ENCODE measurements at places on chromosomes 5 and 9.
A peak's percentile ranks its signal among the peaks of the same experiment; 100 is the strongest.

DNA sequence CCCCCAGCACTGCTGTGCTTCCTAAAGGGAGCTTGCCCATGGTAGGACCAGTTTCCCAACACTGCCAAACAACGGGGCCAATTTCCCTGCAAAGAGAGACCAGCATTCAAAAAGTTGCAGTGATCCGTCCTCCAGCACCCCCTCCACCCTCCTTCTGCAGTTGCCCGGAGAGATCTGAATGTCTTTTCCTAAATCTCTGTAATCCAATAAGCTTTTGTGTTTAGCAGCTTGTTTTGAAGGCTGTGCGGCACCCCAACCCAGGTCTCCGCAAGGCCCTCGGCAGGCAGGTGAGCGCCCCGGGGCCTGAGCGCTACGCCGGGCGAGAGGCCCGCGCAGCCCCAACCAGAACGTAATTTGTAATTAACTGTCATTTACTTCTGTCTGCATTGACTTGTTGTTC is 366.9 kb upstream of the IRX2 start:
- DNase-seq, result no peak

DNA sequence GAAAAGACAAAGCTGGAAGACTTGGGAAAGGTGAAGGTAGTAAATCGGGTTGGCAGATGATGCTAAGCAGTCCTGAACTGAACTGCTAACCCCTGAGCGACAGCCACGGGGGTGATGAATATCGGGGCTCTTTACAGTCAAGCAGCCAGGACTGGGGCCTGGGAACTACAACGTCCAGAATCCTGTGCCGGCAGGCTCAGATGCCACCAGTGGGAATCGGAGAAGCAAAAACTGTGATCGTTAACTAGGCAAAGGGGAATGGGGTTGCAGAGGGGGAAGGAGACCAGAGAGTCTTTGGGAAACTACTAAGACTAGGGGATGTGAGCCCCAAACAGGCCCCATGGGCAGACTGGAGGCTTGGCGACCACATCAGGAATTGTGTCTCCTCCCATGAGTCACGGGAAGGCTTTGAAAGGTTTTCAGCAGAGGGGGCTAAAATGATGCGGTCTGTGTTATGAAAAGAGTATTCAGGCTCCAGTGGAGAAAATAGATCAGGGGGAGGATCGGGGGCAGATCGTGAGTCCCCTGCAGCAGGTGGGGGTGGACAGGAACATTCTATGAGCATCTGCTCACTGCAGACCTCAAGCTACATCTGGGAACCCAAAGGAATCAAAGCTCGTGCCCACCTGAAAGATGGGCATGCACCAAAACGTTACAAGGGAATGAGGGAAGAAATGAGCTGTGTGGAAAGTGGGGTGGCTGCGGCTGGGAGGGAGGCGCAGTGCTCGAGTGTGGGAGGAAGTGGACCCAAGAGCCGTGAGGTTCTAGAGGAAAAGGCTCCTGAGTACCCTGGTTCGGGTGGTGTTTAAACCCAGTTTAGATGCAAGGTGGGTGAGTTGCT is 53.8 kb downstream of the HRH2 start:
- no peak for DNase-seq

DNA sequence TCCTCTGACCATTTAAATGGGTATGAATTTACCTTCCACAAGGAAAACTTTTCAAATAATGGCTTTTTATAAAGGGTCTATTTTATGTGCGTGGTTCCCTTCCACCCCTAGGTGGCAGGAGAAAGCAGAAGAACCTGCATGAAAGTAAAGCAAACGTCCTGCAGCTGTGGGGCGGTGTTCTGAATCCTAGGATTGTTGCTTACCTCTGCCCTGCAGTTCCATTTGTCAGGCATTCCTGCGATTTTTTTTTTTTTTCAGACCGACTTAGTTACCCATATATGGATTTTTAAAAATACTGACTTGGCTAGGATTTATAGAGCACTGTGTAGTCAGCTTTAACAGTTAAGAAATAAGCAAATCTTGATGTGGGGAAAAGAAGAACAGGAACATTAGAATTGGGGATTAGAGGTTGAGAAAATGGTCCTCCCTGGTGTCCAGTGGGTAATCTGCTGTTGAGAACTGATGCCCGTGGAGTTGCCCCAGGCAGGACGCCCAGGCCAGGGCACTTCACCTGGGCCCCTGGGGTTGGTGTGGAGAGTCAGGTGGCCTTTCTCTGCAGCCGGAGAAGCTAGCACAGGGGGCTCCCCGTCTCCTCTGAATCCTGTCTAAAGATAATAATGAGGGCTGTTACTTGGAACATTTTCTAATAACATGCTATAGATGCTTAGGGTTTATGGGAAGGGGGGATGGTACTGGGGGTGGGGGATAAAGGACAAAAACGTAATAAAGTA is 30.4 kb upstream of the LTC4S start:
- peak; percentile 17 for DNase-seq

DNA sequence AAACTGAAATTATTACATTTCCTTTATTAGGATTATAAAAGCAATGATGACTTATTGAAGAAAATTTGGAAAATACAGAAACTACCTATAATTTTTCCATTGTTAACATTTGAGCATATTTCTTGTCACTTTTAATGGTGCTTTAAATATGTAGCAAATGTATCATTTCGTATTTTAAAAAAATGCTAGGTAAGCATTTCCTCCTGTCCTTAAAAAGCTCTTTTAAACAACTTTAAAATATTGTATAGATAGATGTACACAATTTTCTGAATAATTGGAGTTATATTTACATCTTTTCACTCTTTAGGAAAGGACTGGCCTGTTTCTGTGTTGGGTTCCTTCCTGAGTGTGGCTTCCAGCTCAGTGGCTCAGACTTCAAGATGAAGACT is 15.6 kb downstream of the TENT4A start:
- DNase-seq, result no peak

- no peak for DNase-seq
Measured at GRCh38 chr5:168238463-168238862, 53.0 kb upstream of the WWC1 start.

DNA sequence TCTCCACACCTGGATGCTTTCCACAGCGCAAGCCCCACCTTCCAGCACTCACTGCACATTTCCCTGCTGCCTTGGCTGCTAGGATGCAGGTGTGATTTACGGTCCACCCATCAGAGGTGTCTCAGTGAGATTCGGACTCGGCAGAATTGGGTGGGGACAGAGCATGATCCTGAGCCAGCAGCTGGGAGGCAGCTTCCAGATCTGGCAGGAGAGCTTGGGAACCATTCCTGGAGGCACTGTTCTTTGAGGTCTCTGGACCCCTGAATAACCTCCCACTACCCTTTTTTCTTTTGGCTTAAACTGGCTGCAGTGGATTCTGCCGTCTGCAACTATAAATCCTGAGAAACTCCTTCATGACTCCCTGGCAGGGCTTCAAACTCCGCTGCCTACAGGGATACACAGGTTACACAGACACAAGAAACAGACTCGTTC is 99.6 kb upstream of the PHYKPL start:
- DNase-seq, result no peak

GRCh38 chr5:145350513-145350912 is 484.6 kb downstream of the PRELID2 start:
- no peak for DNase-seq

GRCh38 chr5:1564824-1565736 is 41.3 kb upstream of the LPCAT1 start:
- DNase-seq, result no peak

- DNase-seq, result no peak
Measured at GRCh38 chr9:136700304-136700703, 12.1 kb upstream of the DIPK1B start.

GRCh38 chr9:88521308-88521707 is 13.7 kb upstream of the NXNL2 start:
- no peak for DNase-seq

GRCh38 chr5:169706071-169706470 is 69.0 kb downstream of the DOCK2 start:
- DNase-seq, result no peak

Measured in stimulated activated CD8-positive, alpha-beta memory T cell treated with anti-CD3 and anti-CD28 coated beads, Interleukin-12 subunit alpha, Interleukin-12 subunit beta, amount 100 ng/mL, for 1 hour (primary cell).